ENCODE measurements at places on chromosomes 2 and 18. TPM values are rescaled to one million over a fixed set of nuclear protein-coding genes. Genes with fewer than 3 reads are reported as not detected.

DNA sequence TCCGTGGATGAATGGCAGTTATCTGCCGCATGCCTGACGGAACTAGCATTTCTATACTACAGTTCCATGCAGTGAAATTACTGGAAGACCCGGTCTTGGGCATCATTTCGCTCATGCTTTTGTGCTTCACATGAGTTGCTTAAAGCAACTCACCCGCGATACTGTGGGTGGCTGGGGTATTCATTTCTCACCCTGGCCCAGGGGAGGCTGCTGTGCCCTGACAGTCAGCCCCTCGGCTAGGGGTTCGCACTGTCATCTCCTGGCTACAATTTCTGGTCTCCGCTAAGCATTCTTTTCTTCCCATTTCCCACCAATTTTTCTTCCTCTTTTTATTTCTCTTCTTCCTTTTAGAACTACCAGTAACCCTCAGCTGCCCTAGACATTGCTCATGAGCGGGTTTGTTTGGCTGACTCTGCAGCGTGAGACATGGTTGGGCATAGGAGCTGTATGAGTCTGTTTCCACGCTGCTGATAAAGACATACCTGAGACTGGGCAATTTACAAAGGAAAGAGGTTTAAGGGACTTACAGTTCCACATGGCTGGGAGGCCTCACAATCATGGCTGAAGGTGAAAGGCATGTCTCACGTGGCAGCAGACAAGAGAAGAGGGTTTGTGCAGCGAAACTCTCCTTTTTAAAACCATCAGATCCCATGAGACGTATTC, 16.5 kb upstream of the CNDP2 start:
- DNase-seq = no peak

GRCh38 chr2:236667526-236667925, 97.9 kb downstream of the ACKR3 start:
- no peak for DNase-seq

DNA sequence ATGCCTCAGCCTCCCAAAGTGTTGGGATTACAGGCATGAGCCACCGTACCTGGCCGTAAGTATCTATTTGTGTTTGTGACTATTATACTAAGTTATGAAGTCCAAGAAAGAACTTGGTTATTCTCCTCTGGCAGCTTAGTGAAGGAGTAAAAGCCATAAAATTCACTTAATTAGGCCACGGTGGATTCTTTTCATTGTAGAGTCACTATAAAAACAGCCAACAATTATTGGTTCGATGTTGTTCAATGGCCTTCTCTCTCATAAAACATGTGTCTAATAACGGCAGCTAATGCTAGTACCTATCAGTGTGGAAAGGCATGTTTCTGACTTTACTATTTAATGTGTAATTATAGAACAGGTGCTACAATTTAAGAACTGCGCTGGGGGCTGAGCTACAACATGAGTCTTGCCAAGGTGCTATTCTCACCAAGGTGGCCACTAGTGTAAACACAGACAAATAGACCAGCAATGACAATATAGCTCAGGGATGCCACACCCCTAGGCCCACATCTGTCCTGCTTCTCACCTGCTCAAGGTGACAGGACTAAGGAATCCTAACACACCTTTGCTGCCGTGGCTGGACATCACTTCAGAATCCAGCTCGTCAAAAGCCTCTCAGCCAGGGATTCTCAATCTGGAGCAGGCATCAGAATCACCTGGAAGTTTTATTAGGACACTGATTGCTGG, 17.2 kb downstream of the ATP8B1 start:
- DNase-seq = no peak

The TMEM198 gene
- 4.0 TPM for polyA plus RNA-seq

The BUB1 gene
- 24.3 TPM for polyA plus RNA-seq

The SLC4A5 gene
- 2.4 TPM for polyA plus RNA-seq

Measured in right renal pelvis (tissue), 4 donors.